ENCODE measurements at places on chromosomes 4 and X.

DNA sequence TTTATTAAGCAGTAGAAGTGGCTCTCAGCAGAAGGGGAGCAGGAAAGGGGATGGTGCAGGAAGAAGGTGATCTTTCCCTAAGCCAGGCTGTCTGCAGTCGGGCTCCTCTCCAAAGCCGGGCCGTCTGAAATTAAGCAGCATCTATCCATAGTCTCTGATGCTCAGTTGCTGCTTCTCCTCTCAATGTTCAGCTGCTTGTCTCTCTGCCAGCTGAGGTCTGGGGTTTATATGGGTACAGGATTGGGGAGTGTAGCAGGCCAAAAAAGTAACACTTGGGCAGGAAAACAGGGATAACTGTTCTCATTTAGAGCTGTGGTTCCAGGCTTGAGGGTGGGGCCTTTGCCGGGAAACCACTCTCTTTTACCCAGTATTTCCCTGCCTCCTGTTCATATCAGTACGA lies 39.2 kb upstream of the CCKAR start:
- no peak for DNase-seq

GRCh38 chr4:7276515-7276914 lies 84.2 kb downstream of the SORCS2 start:
- DNase-seq: no peak

GRCh38 chrX:111830571-111830970 lies 45.4 kb upstream of the TRPC5OS start:
- no peak for DNase-seq

DNA sequence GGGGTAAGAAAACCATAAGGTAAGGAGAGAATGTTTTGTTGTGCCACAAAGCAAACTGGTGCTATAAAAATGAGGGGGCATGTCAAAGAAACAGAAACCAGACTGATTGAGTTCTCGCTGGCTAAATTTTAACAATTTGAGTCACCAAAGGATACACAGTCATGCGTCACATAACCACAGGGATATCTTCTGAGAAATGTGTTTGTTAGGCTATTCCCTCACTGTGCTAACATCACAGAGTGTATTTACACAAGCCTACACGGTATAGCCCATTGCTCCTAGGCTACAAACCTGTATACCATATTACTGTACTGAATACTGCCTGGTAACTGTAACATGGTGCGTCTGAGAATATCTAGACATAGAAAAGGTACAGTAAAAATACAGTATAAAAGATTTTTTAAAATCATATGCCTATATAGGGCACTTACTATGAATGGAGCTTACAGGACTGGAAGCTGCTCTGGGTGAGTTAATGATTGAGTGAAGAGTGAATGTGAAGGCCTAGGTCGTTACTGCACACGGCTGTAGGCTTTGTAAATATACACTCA lies 50.1 kb downstream of the FBXW7 start:
- DNase-seq: peak; percentile 16

DNA sequence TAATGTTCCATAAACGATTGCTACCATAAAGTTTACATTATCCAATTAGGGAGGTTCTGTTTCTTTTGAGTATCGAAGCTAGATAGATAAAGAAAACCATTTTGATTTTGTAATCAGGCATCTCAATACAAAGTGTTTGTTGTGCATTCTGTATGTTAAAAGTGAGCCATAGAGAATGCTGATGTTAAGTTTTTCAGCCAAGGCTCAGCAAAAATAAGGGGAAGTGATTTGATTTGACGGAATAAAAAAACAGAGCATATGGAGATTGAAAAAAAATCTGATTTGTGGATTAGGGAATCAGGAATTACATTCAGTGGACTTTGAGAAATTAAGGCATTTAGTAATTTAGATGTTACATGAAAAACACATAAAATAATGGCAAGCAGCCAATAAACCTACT lies 314.8 kb downstream of the PPP3CA start:
- DNase-seq: no peak

GRCh38 chrX:134645936-134646543 lies 12.2 kb downstream of the PLAC1 start:
- DNase-seq: no peak

DNA sequence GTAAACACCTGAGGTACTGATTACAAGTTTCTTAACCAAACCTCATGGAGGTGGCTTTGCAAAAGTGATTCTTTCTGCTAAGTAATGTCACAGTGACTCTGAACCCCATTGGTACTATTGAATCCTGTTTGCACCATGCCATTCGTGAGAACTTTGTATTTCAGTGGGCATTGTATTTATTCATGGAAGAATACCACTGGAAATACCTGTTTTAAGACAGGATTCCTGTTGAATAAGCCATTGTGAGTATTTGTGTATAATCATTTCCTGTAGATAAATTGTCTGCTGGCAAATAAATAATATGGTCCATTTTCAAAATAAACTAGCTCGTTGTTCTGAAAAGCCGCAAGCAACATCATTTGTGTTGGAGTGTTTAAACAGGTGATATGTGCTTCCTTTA lies 136.4 kb upstream of the GUCY1A1 start:
- DNase-seq: no peak

GRCh38 chr4:175540732-175541131 lies 271.3 kb downstream of the GPM6A start:
- no peak for DNase-seq

GRCh38 chrX:69085151-69085550 lies 80.1 kb downstream of the PJA1 start:
- DNase-seq: no peak

- DNase-seq: no peak
Measured at GRCh38 chrX:17027931-17028330, 81.5 kb downstream of the REPS2 start.

- peak; percentile 17 for DNase-seq
Measured at GRCh38 chr4:166493924-166494345, 620.9 kb downstream of the TLL1 start.

DNA sequence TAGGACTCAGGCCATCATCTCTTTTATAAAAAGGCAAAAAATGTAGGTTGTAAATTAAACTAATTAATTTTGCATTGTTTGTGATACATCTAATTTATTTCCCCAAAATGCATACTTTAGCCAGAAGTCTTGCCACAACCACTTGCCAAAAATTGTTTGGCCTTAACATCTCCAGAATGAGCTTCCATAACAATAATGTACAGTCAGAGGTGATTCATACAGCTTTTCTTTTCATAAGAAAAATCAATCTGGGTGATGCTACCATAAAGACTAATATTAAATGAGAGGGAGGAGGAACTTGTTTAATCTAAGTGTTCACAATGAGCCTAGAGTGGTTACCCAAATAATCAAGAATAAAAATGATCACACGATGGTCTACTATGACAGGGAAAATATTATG lies 59.3 kb downstream of the AMMECR1 start:
- DNase-seq: no peak

DNA sequence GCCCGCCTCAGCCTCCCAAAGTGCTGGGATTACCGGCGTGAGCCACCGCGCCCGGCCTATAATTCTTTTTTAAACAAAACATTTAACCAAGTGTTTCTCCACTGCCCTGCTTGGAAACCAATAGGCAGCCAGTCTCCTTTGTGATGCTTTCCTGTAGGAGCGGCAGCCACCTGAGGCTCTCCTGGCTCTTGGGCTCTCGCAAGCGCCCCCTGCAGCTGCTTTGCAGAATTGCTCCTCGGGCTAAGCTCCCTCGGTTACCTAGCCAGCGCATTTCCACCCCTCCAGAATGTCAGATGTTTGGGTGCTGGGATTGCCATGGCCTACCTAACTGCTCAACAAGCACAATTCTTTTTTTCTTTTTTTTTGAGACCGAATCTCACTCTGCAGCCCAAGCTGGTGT lies 7.7 kb downstream of the S100P start:
- DNase-seq: peak; percentile 32

DNA sequence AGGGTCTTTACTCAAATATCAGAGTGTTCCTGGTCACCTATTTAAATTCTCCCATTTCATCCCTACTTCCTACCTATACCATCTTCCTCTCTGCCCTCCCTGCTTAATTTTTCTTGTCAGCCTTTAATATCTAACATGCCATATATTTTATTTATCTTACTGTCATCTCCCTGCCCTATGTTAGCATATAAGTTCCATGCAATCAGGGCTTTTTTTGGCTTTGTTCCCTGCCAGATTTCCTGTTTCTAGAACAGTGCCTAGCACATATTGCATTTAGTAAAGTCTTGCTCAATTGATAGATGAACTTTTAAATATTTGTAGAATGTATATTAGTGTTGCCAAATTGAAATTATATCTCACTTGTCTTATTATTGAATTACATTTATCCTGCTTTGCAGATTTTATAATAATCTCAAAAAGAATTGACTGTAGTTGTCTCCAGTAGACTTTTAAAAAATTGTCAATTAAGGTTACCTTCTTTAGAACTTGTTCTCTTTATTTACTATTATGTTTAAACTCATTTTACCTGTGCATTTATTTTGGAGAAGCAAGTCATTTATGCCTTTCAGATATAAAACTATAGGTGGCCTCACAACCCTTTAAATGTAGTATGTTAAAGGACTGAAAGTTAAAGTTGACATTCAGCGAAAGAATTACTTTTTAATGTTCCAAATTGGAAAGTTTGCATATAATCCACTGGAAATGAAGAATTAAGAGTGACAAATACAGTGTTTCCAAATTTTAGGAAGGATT lies 108.2 kb upstream of the BMPR1B start:
- DNase-seq: no peak

- DNase-seq: no peak
Measured at GRCh38 chrX:149467461-149467860, 37.6 kb downstream of the IDS start.

- peak; percentile 26 for DNase-seq
Measured at GRCh38 chr4:109574443-109574850, 14.4 kb downstream of the MCUB start.

DNA sequence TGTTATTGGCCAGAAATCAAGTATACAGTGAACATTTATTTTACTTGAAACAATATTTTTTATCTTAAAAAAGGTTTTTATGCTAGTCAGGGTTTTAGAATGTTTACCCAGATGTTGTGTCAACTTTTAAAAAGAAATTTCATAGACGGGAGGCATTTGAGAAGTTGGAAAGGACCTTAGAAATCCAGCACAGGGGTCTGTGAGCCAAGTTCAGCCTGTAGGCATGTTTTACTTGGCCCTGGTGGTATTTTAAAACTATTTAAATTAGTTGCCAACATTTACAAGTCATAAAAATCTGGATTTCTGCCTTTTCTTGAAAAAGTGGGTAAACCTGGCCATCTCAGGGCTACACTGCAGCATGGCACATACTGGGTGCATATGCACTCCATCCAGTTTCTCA lies 25.5 kb upstream of the FHL1 start:
- no peak for DNase-seq

GRCh38 chr4:173910891-173911290 lies 372.6 kb downstream of the FBXO8 start:
- DNase-seq: no peak

GRCh38 chrX:87661761-87662160 lies 144.2 kb downstream of the KLHL4 start:
- DNase-seq: no peak

DNA sequence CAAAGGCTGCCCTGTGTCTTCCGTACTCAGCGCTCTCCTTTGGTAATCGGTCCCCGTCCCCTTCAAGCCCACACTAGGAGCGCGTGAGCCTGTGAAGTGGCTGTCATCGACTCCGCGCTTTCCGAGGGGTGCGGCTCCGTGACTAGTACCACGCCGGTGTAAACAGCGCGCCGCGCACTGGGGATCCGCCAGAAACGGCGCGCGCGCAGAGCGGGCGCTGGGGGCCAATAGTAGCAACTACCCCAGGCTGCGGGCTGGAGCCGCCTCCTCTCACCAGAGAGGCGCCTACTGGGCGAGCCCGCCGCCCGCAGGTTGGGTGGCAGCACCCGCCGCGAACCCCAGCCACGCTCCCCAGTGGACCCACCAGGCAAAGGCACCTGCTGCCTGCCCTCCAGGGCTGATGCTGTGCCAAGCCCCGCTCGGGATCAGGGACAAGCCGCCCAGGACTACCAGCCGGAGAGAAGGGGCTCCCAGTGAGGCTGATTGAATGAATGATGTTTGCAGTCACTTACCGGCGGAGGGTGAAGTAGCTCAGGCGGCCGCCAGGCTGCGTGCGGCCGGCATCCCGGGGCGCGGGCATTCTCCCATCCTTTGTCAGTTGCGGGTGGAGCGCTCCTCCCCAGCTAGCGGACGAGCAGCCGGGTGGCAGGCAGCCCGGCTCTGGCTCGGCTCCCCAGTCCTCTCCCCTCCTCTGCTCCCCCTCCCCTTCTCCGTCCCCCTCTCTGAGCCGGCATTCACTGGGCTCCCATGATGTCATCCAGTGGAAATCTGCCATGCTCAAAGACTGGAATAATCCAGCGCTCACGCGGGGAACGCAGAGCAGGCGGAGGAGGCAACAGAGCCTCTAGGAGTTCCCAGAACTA lies 370.3 kb upstream of the SMIM31 start:
- no peak for DNase-seq

DNA sequence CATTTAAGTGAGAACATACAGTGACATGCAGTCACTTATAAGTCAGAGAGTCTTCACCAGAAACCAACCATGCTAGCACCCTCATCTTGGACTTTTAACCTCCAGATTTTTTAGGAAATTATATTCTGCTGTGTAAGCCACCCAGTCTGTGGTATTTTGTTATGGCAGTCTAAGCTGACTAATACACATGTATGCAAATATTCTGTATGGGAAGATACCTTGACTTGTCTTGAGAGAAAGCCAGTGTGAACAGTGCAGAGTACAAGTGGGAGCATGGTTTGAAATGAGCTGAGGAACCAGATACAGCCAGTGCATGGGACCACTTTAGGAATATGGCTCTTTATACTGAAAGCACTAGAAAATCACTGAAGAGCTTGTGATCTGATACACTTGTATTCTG lies 110.4 kb upstream of the MAP9 start:
- DNase-seq: no peak

DNA sequence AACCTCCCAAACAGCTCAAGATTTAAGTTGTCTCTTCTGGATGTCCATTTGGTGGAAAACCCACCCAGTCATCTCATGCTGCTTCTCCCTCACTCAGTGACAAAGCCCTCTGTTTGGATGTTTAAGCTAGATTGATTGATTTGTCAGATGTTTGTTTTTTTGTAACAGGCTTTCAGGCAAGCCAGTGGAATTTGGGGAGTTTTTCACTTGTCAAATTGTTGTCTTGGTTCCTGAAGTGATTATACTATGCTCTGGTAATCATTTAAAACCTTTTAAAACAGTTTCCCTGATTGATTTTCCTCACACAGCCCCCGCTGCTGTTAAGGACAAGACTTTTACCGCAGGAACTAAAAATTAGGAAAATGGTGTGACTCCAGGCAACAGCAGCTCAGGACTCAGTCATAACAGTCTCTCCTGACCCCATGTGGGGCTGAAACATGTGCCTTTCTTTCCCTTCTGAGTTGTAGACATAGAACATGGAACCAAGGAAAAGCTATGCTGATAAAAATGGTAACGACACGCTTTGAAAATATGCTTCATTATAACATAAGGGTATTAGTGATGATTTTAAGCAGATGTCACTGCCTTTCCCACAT lies 40.8 kb upstream of the SETD7 start:
- no peak for DNase-seq

- DNase-seq: no peak
Measured at GRCh38 chr4:87857789-87858188, 25.0 kb downstream of the MEPE start.

GRCh38 chrX:40043895-40044294 lies 53.9 kb downstream of the BCOR start:
- DNase-seq: no peak

Measured in A549 (cell line).